ENCODE measurements at places on chromosomes 13 and 19.

DNA sequence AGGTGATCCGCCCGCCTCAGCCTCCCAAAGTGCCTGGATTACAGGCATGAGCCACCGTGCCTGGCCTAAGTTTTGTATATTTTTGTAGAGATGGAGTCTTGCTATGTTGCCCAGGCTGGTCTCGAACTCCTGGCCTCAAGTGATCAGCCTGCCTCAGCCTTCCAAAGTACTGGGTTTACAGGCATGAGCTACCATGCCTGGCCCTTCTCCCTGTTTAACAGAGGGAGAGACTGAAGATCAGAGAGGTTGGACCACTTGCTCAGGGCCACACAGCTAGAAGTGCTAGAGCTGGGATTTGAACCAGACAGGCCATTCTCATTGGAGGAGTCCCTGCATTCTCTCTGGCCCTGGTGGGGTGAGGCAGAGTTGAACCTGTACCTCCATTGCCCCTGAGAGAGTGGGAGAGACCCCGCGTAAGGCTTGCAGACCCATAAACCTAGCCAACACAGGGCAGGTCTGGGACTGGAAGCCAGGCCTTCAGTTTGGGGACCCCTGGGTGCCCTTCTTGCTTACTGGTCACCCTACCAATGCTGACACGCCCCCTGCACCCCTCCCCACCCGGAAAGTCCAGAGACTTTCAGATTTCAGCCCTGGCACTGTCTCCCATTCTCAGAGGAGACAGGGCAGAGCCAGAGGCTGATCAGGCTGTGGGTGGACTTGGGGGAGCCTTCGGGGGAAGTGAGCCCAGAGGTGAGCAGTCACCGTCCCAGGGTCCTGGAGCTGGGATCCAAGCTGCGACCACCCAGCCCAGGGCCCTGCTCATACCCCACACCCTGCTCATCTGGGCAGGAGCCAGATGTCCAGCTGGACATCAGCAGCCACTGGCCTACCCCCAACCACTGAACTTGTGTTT lies 13.3 kb downstream of the TTYH1 start:
- no peak for DNase-seq

DNA sequence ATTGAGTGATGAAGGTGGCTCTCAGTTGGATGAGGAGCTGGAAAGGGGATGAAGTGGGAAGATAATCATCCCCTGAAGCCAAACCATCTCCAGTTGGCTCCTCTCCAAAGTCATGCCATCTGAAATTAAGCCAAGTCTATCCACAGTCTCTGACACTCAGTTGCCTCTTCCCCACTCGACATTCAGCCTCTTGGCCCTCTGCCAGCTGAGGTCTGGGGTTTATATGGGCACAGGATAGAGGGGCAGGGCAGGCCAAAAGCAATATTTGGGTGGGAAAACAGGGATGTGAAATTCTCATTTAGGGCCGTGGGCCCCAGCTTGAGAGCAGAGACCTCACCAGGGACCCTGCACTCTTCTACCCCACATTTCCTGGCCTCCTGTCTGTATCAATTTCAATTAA lies 85.9 kb downstream of the SLITRK1 start:
- no peak for DNase-seq

DNA sequence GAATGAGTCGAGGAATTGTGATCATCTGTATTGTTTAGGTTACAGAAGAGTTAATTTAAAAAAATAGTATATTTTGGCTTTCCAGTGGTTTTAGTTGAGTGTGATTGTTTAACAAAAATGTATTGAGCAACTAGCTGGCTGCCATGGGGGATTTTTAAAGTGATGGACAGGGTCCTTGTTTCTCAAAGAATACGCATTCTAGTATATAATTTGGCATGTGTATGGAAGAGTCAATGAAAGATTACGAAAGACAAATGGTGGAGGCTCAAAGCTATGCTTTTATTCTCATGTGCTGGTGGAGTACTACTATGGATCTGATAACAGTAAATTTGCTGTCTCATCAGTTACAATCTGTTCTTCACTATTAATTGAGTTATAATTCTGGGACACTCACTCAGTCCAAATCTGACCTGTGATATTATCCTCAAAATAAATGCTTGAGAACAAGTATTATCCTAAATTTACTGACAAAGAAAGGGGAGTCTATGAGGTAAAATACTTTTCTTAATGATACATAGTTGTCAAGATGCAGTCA lies 240.0 kb downstream of the GPC6 start:
- DNase-seq = no peak

DNA sequence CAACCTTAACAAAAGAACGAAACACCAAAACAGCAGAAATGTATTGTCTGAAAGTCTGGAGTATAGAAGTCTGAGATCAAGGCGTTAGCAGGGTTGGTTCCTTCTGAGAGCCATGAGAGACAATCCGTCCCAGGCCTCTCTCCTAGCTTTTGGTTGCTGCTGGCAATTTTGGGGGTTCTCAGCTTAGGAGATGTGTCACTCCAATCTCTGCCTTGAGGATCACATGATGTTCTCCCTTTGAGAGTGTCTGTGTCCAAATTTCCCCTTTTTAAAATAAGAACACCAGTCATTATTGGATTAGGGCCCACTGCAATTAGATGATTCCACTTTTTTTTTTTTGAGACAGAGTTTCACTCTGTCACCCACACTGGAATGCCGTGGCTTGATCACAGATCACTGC lies 10.1 kb downstream of the KCNN1 start:
- no peak for DNase-seq

DNA sequence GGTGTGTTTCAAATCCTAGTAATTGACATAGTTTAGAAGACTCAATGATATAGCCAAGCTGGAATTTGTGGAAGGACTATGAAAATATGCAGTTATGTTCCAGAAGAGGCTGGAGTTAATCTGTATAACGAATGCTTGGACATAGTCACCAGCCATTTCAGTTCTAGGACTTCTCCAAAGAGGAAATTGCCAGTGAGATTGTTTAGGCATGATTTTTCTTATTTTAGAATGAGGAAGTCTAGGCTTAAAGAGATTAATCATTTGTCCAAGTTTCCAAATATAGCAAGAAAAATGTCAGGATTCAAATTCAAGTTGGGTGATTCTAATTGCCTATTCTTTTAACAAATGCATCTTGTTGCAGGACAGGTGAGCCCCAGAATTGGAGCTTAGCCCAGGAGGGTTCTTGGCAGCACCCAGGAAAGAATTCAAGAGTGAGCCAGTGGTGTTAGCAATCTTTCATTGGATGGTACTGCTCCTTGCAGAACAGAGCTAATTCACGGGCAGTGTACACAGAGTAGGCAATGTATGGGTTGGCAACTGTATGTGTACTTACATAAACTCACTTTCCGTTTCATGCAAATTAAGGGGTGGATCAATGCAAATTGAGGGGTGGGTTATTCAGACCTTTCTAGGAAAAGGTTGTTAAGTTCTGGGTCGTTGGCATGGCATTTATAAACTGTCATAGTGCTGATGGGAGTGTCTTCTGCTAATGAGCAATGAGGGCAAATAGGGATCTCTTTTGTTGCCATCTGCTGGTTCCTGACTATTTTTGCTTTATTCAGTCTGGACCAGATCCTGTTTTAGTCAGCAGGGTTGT lies 763.1 kb upstream of the SLITRK1 start:
- DNase-seq = no peak

- DNase-seq = no peak
Observed at GRCh38 chr19:41238244-41238643, 19.2 kb downstream of the AXL start.

DNA sequence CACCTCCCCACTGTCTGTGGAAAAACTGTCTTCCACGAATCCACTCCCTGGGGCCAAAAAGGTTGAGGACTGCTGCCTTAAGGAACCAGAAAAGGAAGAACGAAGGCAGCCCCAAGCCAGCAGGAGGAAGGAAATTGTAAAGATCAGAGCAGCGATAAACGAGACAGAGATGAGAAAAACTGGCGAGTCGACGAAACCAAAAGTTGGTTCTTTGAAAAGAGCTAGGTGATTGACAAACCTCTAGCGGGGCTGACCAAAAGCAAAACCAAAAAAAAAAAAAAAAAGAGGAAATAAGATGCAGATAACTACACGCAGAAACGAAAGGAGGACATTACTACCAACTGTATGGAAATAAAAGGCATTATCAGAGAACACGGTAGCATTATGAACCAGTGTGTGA lies 76.9 kb downstream of the GADD45B start:
- DNase-seq = no peak

DNA sequence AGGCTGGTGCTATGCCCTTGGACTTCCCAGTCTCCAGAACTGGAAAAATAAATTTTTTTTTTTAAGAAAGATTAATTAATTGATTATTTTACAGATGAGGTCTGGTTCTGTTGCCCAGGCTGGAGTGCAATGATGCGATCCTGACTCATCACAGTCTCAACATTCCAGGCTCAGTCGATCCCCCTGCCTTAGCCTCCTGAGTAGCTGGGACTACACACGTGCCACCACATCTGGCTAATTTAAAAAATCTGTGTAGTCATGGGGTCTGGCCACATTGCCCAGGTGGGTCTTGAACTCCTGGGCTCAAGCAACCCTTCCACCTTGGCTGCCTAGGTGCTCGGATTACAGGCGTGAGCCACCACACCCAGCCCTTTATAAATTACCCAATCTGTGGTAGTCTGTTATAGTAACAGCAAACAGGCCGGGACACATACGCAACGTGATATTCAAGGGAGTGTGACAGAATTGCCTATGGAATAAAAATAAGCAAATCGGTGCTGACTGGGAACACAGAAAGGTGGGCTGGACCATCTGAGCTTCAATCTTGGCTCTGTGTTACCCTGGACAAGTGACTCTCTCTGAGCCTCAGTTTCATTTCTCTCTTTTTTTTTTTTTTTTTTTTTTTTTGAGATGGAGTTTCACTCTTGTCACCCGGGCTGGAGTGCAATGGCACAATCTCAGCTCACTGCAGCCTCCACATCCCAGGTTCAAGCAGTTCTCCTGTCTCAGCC lies 42.8 kb downstream of the PIN1 start:
- no peak for DNase-seq

- peak; percentile 40 for DNase-seq
Observed at GRCh38 chr19:32691952-32692726, 518 bp downstream of the NUDT19 start.

- peak; percentile 48 for DNase-seq
Observed at GRCh38 chr19:45016388-45017314, 15.4 kb downstream of the RELB start.

DNA sequence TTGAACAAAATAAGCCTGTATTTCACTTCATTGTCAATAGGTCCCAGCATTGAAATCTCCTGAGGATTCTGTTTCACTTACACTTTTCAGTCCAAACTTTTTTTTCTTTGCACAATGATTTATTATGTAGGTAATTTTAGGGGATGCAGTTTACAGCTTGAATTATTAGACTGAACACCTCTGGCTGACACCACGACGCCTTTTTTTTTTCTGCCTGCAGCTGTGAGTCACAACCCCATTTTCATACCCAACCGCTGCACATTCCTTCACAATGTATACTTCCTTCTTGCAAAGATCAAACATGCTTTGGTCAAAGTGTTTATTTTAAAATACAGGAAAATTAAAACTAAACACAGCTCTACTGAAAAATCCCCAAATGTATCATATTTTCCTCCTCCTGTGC lies 11.4 kb downstream of the ZIC2 start:
- no peak for DNase-seq

- no peak for DNase-seq
Observed at GRCh38 chr13:42959615-42960014, 32.4 kb downstream of the EPSTI1 start.

- no peak for DNase-seq
Observed at GRCh38 chr13:60047918-60048317, 115.8 kb downstream of the DIAPH3 start.

- DNase-seq = no peak
Observed at GRCh38 chr13:44028734-44029133, 149.0 kb downstream of the LACC1 start.

DNA sequence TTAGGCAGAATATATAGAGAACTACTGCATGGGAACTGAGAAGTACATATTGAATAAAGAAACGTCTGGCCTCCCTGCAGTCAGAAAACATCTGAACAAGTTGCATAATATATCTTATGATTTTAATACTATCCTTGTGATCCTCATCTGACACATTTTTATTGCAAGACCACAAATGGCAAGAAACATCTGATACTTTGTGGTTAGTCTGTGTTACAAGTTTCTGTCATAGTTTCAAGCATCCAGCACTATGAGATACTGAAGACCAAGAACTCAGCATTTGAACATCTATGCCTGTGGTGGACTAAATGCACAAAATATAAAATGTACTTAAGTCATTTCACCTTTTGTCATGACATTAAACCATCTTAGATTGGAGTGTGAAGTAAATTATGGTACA lies 1175.8 kb upstream of the MIR17HG start:
- DNase-seq = no peak

DNA sequence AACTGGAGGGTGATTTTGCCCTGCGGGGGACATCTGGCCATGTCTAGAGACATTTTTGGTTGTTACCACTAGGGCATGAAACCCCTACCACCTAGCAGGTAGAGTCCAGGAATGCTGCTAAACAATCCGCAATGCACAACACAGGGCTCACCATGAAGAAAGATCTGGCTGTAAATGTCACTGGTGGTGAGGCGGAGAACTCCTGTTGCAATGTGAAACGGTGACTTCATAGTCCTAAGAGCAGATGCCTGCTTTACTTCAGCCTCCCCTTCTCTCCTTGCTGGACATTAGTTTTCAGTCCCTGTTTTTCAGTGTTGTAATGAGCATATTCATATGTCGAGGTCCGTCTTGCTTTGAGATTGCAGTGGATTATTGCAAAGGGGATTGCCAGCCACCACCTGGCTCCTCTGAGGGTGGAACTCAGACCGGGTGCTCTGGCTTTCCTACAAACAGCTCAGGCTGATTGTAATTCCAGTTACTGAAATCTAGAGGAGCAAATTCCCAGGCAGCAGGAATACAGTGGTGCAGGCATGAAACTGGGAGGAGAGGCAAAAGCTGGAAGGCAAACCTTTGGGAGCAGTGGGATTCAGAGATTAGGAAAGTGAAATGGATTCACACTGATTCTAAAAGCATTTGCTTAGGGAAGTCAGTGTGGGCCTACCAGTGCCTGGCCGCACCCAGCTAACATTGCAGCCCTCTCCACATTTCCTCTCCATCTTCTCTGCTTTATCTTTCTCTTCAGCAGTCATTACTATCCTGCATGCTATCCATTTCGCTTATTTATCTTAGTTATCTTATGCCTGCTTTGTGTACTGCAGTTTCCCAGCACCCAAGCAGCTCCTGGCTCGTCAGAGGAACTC lies 76.1 kb upstream of the PCDH8 start:
- no peak for DNase-seq

DNA sequence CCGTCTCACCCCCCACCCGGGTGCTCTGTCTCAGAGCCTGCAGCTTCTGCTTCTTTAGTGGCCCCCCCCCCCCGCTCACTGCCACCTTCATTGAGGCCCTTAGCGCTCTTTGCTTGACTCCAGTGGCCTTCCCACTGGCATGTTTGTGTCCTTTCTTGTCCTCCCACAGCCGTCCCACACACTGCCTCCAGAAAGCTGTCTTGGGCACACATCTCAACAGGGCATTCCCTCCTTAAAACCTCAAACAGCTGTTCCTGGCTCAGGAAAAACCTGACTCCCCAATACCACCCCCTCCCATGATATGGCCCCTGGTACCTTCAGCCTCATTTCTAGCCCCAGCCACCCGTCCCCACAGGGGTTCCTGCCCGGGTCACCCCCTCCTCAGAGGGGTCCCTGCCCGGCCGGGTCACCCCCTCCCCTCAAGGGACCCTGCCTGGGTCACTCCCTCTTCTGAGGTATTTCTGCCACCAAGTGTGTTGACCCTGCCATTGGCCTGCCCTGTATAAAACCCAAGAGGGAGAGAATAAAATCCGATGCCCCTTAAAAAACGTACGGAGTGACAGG lies 8.9 kb downstream of the B3GLCT start:
- DNase-seq = no peak

- no peak for DNase-seq
Observed at GRCh38 chr13:59250336-59251189, 913.2 kb downstream of the DIAPH3 start.

GRCh38 chr13:20271441-20271840 lies 39.3 kb upstream of the GJB6 start:
- no peak for DNase-seq

Data from left kidney (tissue), 8 donors.